ENCODE measurements at places on chromosomes 16 and 17. TPM values are rescaled to one million over a fixed set of nuclear protein-coding genes. Genes with fewer than 3 reads are reported as not detected.

CD68 gene
- 28.3 TPM for total RNA-seq

TPSG1 gene
- not detected for total RNA-seq

SMIM36 gene
- total RNA-seq, result not detected

RANBP10 gene
- total RNA-seq, result 9.6 TPM

DNAH2 gene
- total RNA-seq, result 0.03 TPM

PLLP gene
- 1.5 TPM for total RNA-seq

DLG4 gene
- total RNA-seq, result 6.4 TPM

CCDC200 gene
- 0.12 TPM for total RNA-seq

CDRT15L2 gene
- not detected for total RNA-seq

PRAC1 gene
- total RNA-seq, result not detected

C1QL1 gene
- 28.1 TPM for total RNA-seq

CCL5 gene
- 1.5 TPM for total RNA-seq

SLC38A8 gene
- total RNA-seq, result not detected

CD300C gene
- total RNA-seq, result 0.43 TPM

CDH13 gene
- not detected for total RNA-seq

AOC3 gene
- total RNA-seq, result 1.4 TPM

GSDMA gene
- total RNA-seq, result not detected

CNTNAP4 gene
- not detected for total RNA-seq

ODF4 gene
- total RNA-seq, result not detected

MYL11 gene
- 0.39 TPM for total RNA-seq

FZD2 gene
- total RNA-seq, result 36.5 TPM

ATF7IP2 gene
- total RNA-seq, result 10.4 TPM

OSGIN1 gene
- total RNA-seq, result 16.1 TPM

HOXB1 gene
- not detected for total RNA-seq

TBC1D3E gene
- total RNA-seq, result not detected

ADAD2 gene
- not detected for total RNA-seq

RPL27 gene
- 3,103 TPM for total RNA-seq

OR1G1 gene
- not detected for total RNA-seq

PDE6G gene
- 3.1 TPM for total RNA-seq

HS3ST3A1 gene
- total RNA-seq, result 0.31 TPM

C17orf107 gene
- 0.24 TPM for total RNA-seq

GRIN2C gene
- 0.18 TPM for total RNA-seq

CCL11 gene
- total RNA-seq, result not detected

TPSAB1 gene
- not detected for total RNA-seq

DUS1L gene
- total RNA-seq, result 135 TPM

HBM gene
- total RNA-seq, result not detected

DNAI2 gene
- 0.06 TPM for total RNA-seq

NKD1 gene
- 0.31 TPM for total RNA-seq

PRDM7 gene
- not detected for total RNA-seq

NTN3 gene
- total RNA-seq, result 0.06 TPM
